Fibroblast of skin of scalp (primary cell): ENCODE measurements at places on chromosomes 11 and 22.

- DNase-seq = no peak
Observed at GRCh38 chr22:36029406-36029755, 757 bp upstream of the RBFOX2 start.

DNA sequence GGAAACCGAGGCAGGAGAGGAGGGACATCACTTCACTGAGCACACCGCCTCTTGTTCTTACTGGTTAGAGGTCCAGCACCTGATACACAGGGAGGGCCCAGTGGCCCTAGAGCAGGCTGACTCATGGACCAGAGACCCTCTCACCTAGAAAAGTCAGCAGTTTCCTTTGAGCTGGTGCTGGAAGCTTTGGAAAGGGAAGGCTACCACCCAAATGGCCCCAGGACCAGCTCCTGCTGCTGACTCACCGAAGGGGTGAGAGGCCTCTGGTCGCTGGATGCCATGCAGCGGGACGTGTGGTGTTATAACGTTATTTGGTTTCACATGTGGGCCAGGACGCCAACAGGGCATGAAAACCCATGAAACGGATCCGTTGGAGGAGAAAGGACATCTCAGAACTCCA, 3.8 kb downstream of the NADSYN1 start:
- DNase-seq = no peak

GRCh38 chr11:2812371-2812991, 73.1 kb downstream of the CDKN1C start:
- peak; percentile 67 for DNase-seq

DNA sequence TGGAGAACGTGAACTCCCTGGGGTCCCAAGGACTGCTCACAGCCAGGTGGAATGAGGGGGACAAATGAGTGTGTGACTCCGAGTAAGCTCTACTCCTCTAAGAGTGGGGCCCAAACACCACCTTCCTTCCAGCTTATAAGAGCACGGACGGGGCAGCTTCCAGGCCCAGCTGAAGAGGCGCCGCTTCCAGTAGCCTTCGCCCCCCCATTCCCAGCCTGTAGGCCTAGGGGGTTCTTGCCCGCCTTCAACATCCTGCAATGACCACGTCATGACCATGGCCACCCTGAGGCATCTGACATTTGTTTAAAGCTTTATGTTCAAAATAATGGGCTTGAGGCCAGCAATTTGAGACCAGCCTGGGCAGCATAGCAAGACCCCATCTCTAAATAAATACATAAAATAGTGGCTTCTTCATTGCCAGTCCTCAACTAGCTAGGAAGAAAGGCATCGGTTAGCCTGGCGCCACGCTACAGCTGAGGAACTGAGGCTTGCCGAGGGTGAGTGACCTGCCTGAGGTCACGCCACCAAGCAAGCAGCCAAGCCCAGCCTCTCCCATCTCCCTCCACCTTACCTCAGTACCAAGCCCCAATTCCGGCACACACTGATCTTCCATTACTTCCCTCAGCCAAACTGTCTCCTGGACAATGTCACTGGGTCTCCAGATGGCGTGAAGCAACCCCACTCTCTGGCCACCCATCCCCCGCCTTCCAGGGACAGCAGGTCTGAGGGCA, 7.8 kb upstream of the TNFRSF13C start:
- no peak for DNase-seq

DNA sequence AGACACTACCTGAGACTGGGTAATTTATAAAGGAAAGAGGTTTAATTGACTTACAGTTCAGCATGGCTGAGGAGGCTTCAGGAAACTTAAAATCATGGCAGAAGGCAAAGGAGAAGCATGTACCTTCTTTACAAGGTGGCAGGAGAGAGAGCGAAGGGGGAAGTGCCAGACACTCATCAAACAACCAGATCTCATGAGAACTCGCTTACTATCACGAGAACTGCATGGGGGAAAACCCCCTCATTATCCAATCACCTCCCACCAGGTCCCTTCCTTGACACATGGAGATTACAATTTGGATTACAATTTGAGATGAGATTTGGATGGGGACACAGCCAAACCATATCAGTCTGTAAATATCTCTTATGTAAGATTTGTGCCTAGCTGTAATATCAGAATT, 50.9 kb upstream of the ATXN10 start:
- no peak for DNase-seq

- no peak for DNase-seq
Observed at GRCh38 chr22:49326558-49326957, 501.1 kb downstream of the BRD1 start.

DNA sequence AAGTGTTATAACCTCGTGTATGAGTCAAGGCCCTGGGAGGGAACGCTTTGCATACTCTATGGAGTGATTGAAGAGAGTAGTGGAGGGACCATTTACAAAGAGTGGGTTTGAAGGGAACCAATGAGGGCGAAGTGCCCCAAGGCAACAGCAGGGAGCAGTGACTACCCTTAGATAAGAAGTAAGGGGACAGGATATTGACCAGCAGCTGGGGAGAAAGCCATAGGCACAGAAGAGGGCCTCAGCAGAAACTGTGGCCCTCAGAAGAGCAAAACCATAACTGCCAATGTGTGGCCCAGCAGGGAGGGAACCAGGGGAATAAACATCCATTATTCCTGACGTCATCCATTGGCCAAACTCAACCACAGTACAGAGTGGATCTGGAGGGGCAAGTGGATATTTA, 24.7 kb downstream of the PARVA start:
- peak; percentile 58 for DNase-seq

DNA sequence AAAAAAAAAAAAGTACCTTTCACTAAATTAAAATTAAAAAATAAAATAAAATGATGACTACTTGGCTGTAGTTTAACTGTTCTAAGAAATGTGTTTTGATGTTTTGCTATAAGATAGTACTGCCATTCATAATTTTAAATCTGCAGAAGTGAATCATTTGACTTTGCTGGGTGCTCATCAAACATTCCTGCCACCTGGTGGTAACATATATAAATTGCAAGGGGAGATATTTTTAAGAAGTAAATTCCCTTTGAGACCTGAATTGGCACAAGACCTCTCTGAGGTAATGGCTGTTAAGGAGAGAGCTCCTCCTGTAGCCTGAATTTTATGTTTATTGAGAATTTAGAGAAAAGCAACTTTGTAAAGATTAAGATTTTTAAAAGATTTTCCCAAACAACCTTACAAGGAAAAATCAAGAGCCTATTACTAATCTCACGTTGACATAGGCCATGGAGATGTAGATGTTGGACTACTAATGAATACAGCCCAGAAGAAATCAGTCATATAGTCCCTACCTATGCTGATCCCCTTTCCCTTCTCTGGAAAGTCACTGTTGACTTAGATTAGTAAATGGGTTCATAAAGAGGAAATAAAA, 11.9 kb upstream of the NARS2 start:
- peak; percentile 23 for DNase-seq

DNA sequence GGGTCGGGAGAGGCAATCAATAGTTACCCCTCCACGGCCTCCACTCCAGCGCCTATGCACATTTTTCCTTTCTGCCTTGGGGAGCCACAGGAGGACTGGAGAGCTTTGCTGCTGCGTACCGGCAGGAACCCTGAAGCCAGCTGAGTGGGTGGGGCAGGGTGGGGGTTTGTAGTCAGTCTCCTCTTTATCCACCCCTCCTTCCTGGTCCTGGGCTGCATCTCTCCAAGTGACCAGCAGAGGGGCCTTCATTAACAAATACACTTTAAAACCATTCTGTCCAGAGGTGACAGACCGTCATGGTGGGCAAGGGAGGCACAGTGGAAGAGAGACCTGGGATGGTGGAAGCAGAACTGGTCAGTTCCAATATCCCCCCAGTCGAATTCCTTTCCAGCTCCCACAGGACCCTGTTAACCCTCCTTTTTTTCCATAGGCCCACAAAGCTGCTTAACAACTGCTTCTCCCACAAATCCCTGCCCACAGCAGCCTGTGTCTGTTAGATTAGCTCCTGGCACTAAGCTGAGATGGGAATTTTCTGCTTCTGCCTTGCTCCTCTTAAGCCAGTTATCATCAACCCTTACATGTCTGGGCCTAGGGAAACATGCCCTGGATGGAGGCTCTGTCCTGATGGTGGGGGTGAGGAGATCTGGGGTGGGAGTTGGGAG, 3.9 kb upstream of the ABCG4 start:
- DNase-seq = peak; percentile 69

- peak; percentile 67 for DNase-seq
Observed at GRCh38 chr22:38032681-38033521, 24.3 kb upstream of the PICK1 start.

GRCh38 chr11:2801711-2802388, 83.7 kb downstream of the CDKN1C start:
- no peak for DNase-seq

DNA sequence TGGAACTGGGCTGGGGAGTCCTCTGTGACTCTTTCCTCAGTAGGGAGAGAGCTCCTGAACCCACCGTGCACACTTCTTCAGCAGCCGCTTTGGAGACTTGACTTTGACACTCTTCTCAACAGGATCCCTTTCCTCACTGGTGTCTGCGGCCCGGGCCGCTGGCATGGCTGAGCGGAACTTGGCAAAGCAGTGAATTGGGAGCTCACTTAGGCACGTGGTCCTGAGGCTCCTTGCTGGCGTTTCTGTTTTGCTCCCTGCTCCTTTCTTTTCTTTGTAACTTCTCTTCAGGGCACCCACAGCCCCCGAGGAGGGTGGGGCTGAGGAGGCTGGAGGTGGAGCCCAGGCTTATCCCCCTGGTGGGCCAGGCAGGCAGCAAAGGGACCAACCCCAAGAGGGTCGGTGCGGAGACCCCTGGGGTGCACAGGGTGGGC, 8.4 kb upstream of the KCNQ1OT1 start:
- DNase-seq = no peak

- no peak for DNase-seq
Observed at GRCh38 chr22:35899736-35900135, 128.9 kb downstream of the RBFOX2 start.

GRCh38 chr11:66891851-66892660, 35.2 kb downstream of the LRFN4 start:
- DNase-seq = peak; percentile 84

DNA sequence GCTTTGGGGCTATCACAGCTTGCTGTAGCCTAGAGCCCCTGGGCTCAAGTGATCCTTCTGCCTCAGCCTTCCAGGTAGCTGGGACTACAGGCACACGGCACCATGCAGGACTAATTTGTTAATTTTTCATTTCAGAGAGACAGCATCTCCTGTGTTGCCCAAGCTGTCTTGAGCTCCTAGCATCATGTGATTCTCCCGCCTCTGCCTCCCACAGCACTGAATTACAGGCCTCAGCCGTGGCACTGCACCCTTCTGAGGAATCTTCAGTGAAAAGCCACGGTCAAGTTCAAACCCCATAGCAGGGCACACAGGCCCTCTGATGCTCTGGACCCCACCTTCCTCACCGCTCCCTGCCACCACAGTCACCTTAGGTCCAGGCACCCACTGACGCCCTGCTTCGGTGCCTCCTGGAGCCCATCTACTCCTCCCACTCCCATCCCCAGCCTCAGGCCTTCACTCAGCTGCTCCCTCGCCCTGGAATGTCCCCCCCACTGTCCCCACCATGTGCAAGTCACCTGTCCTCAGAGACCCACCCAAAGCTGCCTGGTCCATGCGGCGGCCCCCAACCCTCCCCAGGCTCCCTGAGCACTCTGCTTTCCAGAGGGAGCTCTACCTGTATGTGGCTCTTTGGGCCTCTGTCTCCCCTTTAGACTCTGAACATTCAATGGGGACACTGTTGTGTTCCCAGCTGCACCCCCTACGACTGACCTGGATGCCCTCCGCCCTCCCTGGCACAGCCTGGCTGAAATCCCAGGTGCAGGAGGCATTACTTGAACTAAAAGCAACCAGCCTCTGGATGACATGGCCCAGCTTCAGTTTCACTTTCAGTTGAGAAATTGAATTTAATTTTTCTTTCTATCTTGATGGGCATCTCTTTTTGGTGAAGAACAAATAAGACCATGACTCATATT, 1.6 kb downstream of the APOL2 start:
- DNase-seq = no peak

- peak; percentile 39 for DNase-seq
Observed at GRCh38 chr11:35664977-35665441, 2.4 kb downstream of the TRIM44 start.

GRCh38 chr11:69369945-69370344, 76.0 kb downstream of the MYEOV start:
- DNase-seq = no peak
